Heart left ventricle (tissue), 16 donors: ENCODE measurements at places on chromosomes 2 and 18.

- DNase-seq = no peak
Observed at GRCh38 chr2:177314722-177315264, 50.3 kb upstream of the NFE2L2 start.

DNA sequence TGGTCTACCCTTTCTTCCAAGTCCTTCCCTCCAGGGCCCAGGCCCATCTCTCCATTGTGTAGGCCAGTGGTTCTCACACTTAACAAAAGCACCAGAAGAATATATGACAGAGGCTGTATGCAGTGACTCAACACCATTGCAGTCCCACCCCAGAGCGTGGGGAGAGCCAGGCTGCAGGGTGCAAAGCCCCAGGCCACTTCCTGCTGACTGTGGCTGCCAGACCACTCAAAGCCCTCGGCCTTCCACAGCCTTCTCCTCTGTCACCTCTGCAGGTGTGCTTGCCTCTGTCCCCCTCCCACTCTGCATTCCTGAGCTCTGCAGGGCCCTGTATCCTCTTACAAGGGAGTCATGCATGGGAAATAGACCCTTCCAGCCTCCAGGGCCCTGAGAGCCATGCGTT lies 40.4 kb upstream of the ARHGEF4 start:
- no peak for DNase-seq

- DNase-seq = no peak
Observed at GRCh38 chr18:7789856-7790552, 222.9 kb downstream of the PTPRM start.

GRCh38 chr2:33673937-33674336 lies 74.8 kb upstream of the FAM98A start:
- no peak for DNase-seq

GRCh38 chr18:68439642-68440041 lies 275.3 kb downstream of the TMX3 start:
- DNase-seq = no peak

DNA sequence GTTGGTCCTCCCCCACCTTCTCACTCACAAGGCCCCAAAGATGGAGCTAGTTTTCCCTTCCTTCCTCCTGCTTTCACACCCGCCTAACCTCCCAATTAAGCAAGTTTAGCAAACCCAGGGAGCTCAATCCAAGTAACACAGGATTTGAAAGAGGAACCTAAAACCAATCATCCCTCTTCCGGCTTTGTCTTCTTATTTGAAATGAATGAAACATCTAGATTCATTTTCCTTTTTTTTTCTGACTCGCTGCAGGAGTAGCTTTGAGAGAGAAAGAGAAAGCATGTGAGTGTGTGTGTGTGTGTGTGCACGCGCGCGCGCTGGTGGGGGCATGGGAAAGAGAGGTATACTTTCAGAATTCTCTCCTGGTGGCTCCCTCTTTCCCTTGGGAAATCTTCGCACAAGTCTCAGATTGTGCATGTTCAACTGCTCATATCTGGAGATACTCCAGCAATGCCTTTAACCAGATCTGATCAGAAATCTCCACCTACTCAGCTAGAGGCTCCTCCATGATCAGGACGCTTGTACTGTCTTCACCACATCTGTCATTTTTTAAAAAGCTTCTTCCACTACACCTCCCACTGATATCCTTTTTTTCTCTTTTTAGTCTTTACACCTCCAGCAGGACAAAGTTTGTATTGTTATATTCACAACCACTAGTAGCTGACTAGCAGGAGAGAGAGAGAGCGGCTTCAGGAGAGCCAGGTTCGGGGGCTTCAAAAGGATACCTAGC lies 1.7 kb downstream of the SLC8A1 start:
- DNase-seq = no peak

GRCh38 chr18:31325051-31325450 lies 7.1 kb downstream of the DSG1 start:
- no peak for DNase-seq

DNA sequence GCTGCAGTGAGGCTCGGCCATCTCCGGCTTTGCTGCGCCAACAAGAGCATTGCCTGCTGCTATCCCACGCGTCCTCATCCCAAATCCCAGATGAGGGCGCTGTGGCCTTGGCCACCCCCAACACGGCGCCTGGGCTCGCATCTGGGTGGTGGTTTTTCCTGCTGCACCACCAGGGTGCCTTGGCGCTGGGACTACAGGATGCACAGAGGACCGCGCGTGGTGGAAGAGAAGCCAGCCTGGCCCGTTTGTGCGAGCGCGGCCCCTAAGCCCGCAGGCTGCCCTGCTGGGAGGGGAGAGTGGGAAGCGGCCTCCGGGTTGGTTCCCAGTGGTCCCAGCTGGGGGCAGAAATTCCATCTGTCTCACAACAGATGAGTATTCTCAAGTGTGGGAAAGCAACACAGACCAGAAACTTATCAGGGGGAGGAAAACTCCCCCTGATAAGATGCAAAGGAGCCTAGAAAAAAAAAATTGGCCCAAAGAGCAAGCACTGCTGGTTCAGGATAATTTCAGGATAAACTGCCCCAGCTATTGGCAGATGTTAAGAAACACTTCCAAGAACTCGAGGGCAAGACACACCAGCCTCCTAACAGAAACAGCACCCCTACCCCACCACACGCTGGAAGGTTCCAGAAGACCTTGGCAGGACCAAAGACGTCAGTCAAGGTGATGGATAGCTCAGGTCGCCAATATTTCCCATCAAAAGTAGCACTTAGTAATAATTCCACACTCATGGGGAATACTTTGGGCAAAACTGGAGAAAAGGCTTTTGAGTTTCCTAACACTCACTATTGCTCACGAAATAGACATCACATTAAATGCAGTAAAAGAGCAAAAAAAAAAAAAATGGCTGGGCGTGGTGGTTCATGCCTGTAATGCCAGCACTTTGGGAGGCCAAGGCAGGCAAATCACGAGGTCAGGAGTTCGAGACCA lies 152.1 kb downstream of the PXDN start:
- peak; percentile 83 for DNase-seq

- no peak for DNase-seq
Observed at GRCh38 chr2:17181051-17181752, 337.0 kb downstream of the RAD51AP2 start.

DNA sequence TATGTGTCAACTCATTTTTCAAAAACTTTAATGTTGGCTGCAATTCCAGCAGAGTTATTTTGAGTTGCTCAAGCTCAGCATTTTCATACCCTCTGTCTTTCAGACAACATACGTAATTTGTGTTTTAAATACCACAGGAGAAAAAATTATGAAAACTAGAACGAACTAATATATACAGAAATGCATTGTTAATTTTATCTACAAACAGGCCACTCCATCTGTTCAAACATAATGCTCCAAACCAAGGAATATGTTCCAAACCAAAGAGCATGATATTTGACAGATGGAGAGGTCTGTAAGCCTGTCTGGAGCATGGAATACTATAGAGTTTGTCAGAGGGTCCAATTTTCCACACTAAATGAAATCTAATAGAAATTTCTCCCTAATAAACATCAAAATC lies 536.2 kb upstream of the FSIP2 start:
- no peak for DNase-seq

- no peak for DNase-seq
Observed at GRCh38 chr2:28636491-28636890, 115.1 kb upstream of the PPP1CB start.

DNA sequence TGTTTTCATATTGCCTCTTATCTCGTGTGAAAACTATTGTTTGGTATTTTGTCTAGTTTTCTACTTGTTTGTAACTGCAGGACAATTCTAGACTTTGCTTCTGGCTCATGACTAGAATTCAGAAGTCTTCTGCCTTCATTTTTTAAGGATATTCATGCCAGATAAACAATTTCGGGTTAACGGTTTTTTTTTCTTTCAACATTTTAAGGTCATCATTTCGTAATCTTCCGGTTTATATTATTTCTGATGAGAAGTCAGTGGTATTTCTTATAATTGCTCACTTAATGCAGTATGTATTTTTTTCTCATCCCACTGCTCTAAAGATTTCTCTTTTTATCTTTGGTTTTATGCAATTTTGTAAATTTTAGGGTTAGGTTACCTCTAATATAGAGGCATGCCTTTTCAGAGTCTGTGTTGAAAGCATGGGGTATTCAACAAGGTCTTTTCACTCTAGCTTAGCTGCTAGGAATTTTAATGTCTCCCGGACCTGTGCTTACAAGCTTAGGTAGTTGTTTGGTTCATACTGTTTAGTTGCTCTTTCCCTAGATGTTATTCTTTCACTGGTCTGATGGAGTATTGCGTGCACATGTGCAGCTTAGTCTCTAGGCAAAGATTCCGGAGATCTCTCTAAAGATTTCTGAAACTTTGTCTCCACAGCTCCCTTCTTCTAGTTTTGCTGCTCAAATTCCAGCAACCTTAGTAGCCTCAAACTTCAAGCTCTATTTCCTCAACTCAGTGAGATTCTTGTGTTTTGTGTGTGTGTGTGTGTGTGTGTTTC lies 198.1 kb downstream of the MCFD2 start:
- DNase-seq = no peak

- DNase-seq = peak; percentile 48
Observed at GRCh38 chr2:43305517-43305916, 79.1 kb upstream of the ZFP36L2 start.

DNA sequence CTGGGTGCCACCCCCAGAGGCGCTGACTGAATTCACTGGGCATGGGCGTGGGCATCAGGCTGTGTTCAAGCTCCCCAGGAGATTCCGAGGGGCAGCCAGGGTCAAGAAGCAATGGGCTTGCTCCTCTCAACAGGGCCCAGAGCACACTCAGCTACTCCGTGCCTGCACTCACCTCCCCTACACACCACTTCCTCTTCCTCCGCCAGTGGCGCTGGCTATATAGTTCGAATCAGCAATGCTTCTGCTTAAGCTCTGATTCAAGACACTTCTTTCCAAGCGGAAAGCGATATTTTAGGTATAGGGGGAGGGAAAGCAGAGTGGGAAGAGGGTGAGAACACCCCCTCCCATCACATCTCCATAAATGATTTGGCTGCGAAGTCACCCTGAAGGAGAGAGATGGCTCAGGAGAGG lies 42.1 kb downstream of the CRACDL start:
- DNase-seq = no peak

DNA sequence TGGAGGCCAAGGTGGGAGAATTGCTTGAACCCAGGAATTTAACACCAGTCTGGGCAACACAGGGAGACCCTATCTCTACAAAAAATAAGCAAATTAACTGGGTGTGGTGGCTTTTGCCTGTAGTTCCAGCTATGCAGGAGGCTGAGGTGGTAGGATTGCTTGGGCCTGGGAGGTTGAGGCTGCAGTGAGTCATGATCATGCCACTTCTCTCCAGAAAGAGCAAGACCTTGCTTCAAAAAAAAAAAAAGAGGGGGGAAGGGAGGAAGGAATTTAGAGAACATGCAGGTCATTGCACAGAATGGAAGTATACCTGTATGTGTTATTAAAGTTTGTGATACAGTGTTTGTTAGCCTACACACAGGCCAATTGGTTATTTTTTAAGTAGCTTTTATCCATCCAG lies 25.8 kb downstream of the PKP4 start:
- DNase-seq = no peak

DNA sequence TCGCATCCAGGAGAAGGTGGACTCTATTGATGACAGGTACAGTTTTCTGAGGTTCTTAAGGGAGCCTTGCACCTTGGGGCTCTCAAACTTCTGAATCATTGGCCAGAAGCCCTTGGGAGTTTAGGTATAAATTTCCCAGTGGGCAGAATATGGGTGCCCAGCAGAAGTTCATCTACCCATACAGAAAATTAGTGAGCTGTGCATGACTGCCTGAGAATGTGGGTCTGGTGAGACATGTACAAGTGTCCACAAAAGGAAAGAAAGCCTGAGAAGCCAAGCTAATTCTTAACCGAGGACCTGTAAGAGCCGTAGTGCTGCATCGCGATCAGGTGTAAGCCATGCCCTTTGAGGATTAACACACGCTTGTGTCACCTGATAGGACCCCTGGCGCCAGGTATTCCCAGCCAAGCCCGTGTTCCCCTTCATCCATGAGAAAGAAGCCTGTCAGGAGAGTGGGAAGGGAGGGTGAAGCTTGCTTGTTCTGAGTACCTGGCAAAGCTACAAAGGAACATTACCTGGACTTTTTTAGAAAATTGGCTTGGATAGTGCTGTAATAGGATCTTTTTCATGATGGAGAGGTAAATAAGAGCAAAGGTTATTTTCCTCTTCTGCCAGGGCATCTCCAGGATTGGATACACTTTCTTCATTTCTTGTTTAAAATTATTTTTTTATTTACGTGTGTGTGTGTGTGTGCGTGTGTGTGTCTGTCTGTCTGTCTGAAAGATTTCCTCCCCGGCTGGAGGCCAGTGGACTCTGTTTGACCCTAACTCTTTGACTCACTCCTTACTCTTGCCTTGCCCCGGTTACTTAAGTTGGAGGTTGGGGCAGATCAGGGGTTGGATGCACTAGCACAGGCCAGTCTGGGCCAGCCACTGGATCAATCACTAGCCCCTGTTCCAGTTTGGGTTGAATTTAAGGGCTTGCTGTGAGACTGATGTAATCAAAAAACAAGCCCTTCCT lies 90.4 kb upstream of the EML6 start:
- no peak for DNase-seq

DNA sequence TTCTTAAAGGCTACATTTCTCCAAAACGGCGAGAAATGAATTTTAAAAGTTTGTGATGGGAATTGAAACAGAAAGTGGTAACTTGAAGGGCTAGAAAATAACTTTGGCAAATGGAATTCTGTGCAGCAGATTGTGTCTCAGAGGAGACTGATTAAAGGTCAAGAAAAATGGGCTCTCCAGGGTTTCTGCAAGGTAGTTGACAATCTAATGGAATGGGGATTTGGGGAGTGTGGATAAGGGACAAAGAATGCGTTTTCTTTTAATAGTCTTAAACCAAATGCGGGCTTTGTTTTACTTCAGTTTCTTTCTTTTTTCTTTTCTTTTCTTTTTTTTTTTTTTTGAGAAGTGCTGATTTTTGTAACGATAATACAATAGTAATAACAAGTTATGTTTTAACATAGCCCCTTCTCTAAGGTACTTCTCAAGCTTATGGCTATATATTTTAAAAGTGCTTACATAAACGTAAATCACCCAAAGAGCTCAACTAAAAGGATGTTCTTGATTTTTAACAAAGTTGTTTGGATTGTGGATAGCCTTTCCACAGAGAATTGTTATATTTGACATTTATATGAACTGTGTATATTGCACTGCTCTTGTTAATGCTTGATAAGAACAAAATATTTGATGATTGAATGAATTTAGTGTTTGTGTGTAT lies 36.6 kb downstream of the CAMKMT start:
- no peak for DNase-seq

DNA sequence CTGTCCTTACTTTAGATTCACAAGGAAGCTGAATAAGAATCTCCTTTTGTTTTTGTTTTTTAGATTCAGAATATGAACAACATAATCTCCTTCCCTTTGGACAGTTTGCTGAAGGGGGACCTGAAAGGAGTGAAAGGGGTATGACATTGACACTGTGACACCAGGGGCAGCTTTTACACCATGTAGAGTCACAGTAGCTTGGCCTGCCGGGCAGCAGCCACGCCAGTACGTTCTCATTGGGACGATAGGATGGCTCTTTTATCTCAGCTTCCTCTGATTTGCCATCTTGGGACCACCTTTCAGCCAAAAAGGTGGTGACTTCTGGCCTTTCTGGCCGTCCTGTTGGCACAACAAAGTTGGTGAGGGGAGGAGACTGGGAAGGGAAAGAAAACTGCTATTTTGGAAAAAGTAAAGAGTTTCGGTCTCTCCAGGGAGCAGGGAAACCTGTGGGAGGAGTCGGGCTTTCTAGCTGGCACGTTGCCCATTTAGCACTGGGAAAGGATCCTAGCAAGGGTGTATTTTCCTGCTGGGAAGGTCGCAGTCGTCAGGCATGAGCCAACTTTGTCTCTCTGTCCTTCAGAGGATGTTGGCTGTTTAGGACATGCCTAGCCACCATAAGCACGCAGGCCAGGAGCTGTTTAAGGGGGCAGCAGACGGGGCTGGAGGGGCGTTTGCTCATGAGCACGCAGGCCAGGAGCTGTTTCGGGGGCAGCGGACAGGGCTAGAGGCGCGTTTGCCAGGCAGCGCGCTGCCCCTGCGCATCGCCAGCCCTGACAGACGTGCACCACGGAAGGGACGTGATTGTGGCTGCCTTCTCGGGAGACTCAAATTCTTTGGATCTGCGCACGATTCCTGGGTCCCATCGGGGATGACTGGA lies 104.6 kb downstream of the ITGB1BP1 start:
- DNase-seq = peak; percentile 77
